Thyroid gland (tissue), 4 donors: ENCODE measurements at places on chromosomes 7 and 10. TPM values are rescaled to one million over a fixed set of nuclear protein-coding genes. Genes with fewer than 3 reads are reported as not detected.

- no peaks in the 10 kb centered on the region for H3K36me3 ChIP-seq
- H3K4me3 ChIP-seq = no peak overlapping the region
- H3K27me3 ChIP-seq = no peaks in the 10 kb centered on the region
- no peaks in the 10 kb centered on the region for H3K4me1 ChIP-seq
- H3K27ac ChIP-seq = no peak overlapping the region
These were observed 53.2 kb downstream of the SLC18A2 start for GRCh38 chr10:117294039-117294645.

HYAL4 gene
- total RNA-seq = not detected

DNA sequence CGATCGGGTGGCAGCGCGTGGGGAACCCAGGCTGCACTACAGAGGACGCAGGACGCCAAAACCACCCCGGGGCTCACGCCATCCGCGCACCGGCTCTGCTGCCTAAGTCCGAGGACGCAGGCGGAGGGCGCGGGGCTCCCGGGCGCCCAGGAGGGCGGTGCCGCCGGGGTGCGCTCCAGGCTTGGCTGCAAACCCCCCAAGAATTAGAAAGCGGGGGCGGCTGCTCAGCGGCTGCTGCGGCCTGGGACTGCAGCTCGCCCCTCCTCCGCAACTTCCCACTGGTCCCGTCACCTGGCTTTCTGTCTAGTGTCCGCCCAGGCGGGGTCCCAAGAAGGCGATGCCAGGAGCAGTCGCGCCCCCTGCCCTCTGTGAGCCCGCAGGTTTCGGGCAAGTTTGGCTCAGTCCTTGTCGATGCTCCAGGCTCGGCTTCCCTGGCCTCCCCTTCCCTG lies 1.7 kb upstream of the POU6F2 start:
- peaks cover 4% of the 10 kb centered on the region for H3K4me1 ChIP-seq
- no peaks in the 10 kb centered on the region for H3K36me3 ChIP-seq
- H3K4me3 ChIP-seq = no peak overlapping the region
- H3K27ac ChIP-seq = no peak overlapping the region
- no peaks in the 10 kb centered on the region for H3K27me3 ChIP-seq

OPN4 gene
- not detected for total RNA-seq

- no peaks in the 10 kb centered on the region for H3K36me3 ChIP-seq
- H3K4me1 ChIP-seq = peaks cover 6% of the 10 kb centered on the region
- peak; percentile 46 for DNase-seq
- no peak overlapping the region for H3K4me3 ChIP-seq
- H3K27ac ChIP-seq = no peak overlapping the region
- no peaks in the 10 kb centered on the region for H3K27me3 ChIP-seq
These were observed 810.7 kb upstream of the AUTS2 start for GRCh38 chr7:68787566-68787965.

CDK14 gene
- total RNA-seq = 29.3 TPM

GNGT1 gene
- total RNA-seq = not detected
